ENCODE measurements at places on chromosomes 2 and 18. TPM values are rescaled to one million over a fixed set of nuclear protein-coding genes. Genes with fewer than 3 reads are reported as not detected.

NETO1 gene
- total RNA-seq = not detected

VWC2L gene
- total RNA-seq = not detected

CHRNG gene
- total RNA-seq = not detected

NFATC1 gene
- 104 TPM for total RNA-seq

ATG9A gene
- total RNA-seq = 45.6 TPM

NPPC gene
- total RNA-seq = 0.46 TPM

GPR39 gene
- total RNA-seq = not detected

DPP4 gene
- total RNA-seq = 22.4 TPM

MEP1B gene
- total RNA-seq = not detected

POTEJ gene
- not detected for total RNA-seq

MCFD2 gene
- total RNA-seq = 40.5 TPM

MRPL19 gene
- 45.2 TPM for total RNA-seq

ATP6V1B1 gene
- total RNA-seq = not detected

- DNase-seq = no peak
Observed at GRCh38 chr18:80132180-80132812, 23.2 kb downstream of the ADNP2 start.

GRCh38 chr2:600542-601386 is 76.4 kb downstream of the TMEM18 start:
- no peak for DNase-seq

- DNase-seq = no peak
Observed at GRCh38 chr2:86566158-86566820, 3.0 kb upstream of the CHMP3 start.

DNA sequence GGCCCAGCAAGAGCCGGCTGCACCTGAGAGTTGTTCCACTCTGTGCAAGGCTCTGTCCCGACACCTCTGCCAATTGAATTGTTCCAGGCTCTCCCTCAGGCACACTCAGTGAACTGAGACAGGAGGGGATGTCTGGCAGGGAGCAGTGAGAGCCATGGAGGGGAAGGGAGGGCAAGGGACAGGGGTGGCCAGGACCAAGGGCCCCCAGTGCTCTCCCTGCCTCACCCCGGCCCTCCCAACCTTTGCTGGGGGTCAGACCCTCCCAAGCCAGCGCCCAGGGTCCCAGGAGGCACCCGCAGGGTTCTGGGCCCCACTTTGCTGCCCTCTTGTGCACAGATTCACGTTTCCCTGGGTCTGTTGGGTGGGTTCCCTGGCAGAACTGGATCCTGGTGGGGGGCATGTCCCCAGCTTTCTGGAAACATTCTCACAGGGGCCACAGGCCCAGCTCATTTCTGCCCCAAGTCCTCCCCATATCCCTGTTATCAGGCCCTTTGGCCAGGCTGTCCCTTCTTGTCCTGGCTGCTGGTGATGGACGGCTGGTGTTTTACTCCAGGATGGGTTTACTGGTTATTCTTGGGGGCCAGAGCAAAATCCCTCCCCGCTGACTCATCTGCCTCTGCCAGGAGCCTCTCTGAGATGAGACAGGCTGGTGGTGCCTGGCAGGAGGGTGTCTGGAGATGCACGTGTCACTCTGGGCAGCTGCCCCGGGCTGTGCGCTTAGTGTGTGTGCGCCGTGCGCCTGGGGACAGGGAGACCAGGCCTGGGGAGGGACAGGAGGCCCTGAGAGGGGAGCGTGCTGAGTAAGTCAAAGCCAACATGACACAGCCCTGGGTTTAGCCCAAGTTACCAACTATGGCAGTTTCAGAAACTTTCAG is 136.5 kb upstream of the CTDP1 start:
- no peak for DNase-seq

DNA sequence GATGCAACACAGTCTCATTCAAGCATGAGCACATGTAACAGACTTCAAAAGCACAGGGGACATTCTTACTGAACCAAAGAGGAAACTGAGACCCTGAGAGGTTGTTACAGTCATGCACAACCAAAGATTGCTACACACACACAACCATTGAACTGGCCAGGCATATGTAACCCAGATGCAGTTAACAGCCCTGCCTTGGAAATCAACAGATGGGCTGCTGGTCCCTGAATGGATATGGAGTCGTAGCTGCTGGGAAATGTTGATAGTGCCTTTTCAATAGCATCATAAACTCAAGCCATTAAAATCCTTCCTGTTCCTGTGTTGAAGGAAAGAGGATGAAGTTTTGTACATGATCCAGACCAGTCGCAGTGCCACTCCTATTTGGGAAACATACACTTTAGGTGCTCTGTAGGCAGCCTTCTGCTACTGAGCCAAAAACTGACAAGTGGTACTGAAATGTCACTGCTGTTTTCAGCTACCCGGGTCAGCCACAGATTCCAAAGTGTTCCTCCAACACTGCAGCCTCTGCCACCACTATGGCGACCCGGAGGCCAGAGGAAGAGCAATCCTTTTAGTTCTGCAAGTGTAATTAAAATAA is 143.9 kb downstream of the CCBE1 start:
- no peak for DNase-seq

GRCh38 chr2:217048730-217049129 is 188.9 kb upstream of the TNP1 start:
- DNase-seq = no peak

DNA sequence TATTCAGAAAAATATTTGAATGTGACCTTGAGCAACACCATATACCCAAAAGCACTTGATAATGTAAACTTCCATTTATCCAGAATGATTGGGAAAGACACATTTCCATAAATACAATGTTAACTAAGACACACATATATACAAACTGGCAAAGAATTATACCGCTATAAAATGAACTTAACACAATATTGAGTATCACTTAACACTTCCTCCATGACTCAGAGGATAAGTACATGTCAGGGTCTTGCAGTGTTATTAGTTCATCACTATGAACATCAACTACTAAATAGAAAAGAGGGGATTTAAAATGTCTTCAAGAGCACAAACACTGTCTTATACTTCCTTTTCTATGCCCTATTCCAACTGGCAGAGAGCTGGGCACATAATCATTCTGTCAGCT is 18.6 kb downstream of the WDSUB1 start:
- no peak for DNase-seq

- DNase-seq = peak; percentile 100
Observed at GRCh38 chr2:241315093-241315878, at the start of gene HDLBP. Gene HDLBP, minus strand, starts transcription at chr2:241315672. Its CDS starts 48,803 bp downstream, at chr2:241266869.

GRCh38 chr2:96167407-96168013 is 22.3 kb upstream of the DUSP2 start:
- no peak for DNase-seq

- no peak for DNase-seq
Observed at GRCh38 chr18:9898792-9899549, 13.2 kb downstream of the TXNDC2 start.

GRCh38 chr2:127486247-127487058 is 39.8 kb downstream of the IWS1 start:
- DNase-seq = no peak

DNA sequence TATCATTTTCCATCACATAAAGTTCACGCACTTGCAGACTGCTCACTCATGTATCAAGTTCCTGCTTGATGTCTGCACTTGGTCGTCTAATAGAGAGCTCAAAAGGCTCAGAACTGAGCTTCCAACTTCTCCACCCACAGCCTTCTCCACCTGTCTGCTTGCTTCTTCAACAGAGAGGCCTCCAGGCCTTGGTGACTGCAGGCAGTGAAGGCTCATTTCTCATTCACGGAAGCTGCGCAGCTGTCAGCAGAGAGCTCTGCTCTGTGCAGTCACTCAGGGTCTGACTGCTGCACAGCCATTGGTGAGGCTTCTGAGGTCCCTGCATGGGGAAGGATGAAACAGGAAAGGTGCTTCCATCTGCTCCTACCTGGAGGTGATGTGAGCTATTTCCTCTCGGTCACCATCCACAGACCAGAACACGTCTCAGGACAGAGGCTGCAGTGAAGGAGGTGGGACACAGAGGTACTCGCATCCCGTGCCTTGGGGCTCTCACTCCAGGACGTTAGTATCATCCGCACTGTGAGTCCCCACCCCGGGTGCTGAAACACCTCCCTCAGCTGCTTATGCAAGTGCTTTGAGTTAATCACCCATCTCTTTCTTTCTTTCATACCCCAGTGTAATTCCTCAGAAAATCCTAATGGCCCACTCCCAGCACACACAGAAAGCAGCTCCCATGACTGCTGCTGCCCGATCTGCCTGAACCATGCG is 126.2 kb downstream of the TMEM18 start:
- DNase-seq = no peak

DNA sequence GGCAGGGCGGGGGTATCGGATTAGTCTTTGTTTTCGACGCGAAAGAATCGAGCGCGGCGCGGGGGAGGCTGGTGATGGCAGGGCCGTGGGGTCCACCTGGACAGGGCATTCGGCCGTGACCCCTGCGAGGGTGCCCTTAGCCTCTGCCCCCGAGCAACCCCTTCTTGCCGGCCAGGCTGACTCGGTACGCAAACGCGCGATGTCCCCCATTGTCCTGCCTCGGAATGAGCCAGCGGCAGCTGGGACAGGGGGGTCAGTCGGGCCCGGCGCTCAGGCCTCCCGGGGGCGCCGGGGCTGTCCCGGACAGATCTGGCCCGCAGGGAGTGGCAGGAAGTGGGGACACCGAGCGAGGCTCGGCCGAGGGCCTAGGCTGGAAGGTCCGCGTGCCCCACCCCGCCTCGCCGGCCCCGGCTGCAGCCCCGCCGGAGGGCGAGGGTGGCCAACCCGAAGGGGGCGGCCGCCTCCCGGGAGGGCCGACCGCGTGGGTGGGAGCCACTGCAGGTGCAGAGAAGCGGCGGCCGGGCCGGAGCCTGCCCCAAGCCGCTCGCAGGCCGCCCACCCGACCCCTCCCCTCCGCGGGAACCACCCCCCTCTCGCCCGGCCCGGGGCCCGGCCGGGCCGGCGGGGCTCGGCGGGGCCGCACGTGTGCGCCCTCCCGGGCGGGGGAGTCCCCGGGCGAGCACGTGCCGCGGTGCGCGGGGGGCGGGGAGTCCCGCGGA is at the start of gene TET3:
Gene TET3 (plus strand): TSS at position 708 of the 719 bp plus-strand sequence. CDS start 1,494 bp downstream, outside the sequence.
- peak; percentile 47 for DNase-seq

- DNase-seq = no peak
Observed at GRCh38 chr2:10215393-10215935, 87.2 kb upstream of the HPCAL1 start.

DNA sequence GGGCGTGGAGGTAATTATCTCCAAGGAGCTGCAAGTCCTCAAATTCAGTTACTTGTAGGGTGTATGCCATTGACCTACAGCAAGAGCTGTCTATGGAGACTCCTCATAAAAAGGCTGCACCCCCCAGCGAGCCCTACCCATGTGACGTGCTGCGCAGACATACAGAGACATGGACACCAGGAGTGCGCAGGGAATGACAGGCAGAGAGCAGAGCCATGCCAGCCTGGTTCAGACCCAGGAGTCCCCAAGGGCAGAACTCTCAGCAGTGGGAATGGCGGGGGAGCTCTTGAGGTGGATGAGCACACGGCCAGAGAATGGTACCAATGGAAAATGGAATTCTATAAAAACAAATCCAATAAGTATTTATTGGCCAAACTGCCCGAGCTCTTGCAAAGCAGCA is 310.1 kb downstream of the MYCN start:
- DNase-seq = no peak

GRCh38 chr2:238498691-238499295 is 72.1 kb downstream of the ASB1 start:
- no peak for DNase-seq

- no peak for DNase-seq
Observed at GRCh38 chr18:476251-476664, 24.2 kb downstream of the COLEC12 start.

DNA sequence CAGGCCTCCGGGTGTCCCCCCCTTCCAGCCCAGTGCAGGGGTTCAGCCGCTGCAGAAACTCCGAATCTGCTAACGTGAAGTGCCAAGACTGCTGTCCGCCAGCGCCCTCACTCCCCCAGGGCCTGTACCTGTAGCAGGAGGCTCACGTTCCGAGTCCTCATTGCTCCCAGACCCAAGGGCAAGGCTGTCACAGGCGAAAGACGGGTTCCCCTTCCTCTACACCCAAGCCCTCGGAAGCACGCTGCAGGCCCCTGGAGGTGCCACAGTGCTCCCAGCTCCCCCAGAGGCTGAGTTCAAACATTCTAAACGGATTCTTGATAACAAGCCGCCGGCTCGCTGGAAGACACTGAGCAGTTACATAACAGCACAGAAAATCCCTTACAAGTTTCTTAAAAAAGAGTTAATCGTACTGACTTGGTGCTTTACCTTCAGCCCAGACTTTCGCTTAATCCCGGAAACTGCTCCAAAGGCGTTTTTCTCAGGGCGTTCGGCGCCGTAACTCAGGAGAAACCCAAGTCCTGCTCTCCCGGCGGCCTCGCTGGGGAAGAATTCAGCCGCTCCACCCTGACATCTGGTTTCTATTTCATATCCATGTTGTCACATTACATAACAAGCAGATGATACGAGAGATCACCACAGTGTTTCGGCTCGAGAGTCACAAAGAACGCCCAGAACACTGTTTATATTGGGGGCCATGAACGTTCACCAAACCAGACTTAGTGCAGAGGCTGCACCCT is 92.0 kb downstream of the HDAC4 start:
- DNase-seq = peak; percentile 4

GRCh38 chr2:101627285-101628029 is 70.0 kb upstream of the MAP4K4 start:
- DNase-seq = no peak

DNA sequence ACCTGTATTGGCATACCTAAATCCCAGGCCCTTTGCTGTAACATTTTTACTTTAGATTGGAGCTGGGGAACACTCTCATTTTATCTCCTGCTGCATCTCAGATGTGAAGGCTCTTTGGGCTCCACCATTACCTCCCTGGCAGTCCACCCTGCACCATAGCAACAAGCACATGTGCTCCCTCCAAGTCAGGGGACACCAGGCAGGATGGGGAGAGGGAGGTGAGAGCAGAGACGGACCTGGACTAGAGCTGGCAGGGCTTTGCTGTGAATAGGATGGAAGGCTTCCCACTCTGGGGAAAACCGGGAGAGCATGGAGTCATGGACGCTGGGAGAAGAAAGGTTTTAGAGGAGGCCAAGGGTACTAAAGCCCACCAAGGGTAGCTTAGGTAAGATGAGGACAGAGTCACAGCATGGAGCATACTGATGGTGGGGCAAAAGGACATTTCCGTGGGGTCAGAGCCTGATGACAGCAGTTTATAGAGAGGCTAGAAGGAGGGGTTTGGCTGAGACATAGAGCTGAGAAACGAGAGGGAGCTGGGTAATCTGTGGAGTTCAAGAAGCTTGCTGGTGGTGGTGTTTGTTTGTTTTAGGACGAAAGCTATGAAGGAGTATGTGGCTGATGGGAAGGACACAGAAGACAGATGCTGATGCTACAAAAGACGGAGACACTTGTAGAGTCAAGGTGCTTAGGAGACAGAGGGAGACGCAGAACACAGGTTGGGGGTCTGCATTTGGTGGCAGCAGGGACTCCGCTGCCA is 134.8 kb downstream of the COL6A3 start:
- DNase-seq = no peak

GRCh38 chr18:12564378-12564777 is 93.5 kb downstream of the SPIRE1 start:
- DNase-seq = no peak

- DNase-seq = no peak
Observed at GRCh38 chr2:152624805-152625204, 92.5 kb downstream of the PRPF40A start.

- no peak for DNase-seq
Observed at GRCh38 chr2:98548920-98549818, 59.1 kb downstream of the COA5 start.
